ENCODE measurements at places on chromosomes 12 and 14.

GRCh38 chr14:81517798-81518398, 15.8 kb downstream of the SEL1L start:
- DNase-seq = no peak

GRCh38 chr12:65881965-65882413, 57.7 kb downstream of the HMGA2 start:
- no peak for DNase-seq

GRCh38 chr12:123118497-123118896, 32.4 kb downstream of the PITPNM2 start:
- no peak for DNase-seq

DNA sequence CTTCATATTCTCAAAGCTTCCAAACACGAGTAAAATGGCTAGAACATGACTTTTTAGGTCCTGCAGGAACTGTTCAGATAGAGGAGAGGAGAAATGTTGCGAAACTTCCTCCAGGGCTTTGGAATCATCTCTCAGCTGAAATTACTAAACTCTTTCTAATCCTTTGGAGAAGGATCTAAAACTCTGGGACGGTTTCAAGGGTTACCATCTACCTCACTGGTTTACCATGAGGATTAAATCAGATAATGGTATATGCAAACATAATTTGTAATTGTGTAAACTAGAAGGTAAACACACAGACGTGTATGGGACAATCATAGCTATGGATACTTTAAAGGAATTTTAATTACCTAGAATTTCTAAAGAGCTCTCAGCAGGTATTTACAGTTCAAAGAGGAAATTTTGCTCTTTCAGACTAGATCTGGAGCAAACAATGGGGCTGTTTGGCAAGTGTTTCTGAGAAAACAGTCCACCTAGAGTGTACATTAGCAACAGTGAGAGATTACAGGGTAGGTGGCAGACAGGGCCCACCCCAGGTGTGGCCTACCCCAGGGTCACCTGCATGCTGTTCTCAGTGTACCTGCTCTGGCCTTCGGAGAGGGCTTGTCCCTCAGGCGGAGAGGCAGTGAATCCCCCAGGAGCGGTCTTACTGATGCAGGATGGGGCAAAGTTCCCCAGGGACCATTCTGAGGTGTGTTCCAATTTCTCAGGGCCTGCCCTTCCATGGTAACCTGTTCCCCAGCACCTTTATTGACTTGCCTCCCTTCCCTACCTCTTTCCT, 124.7 kb upstream of the MAX start:
- DNase-seq = no peak

DNA sequence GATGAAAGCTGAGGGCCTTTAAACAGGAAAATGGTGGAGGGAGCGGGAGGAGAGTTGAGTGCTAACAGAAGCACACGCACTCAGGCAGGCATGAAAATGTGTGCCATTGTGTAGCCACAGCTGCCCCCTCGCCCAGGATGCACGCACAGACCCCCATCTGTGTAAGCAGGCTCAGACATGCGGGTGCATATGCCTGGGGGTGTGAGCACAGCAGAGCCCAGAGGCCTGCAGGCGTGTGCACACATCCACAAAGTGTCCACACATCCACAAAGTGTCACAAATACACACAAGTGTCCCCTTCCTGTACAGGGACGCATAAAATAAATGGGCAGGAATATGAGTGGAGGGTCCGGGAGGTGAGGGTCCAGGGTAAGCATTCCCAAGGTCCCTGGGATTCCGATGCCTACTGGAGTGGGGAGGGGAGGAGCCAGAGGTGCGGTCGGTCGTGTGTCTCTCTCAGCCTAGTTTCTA, 805 bp upstream of the KRT7 start:
- no peak for DNase-seq

DNA sequence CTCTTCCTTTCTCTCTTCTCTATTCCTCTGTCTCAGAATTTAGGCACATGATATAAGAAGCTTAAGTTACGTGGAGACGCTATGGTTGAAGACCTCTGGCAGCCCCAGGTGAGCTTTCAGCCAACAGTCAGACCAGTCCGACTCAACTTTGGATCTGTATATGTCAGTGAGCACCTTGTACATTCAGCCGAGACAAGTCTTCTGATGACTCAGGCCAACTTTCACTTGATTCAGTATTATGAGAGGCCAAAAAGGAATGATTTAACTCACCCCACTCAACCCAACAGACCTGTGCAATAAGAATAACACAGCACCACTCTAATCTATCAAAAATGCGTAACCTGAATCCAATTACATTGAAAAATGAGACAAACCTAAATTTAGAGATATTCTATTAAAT, 47.5 kb upstream of the FOXG1 start:
- DNase-seq = no peak

DNA sequence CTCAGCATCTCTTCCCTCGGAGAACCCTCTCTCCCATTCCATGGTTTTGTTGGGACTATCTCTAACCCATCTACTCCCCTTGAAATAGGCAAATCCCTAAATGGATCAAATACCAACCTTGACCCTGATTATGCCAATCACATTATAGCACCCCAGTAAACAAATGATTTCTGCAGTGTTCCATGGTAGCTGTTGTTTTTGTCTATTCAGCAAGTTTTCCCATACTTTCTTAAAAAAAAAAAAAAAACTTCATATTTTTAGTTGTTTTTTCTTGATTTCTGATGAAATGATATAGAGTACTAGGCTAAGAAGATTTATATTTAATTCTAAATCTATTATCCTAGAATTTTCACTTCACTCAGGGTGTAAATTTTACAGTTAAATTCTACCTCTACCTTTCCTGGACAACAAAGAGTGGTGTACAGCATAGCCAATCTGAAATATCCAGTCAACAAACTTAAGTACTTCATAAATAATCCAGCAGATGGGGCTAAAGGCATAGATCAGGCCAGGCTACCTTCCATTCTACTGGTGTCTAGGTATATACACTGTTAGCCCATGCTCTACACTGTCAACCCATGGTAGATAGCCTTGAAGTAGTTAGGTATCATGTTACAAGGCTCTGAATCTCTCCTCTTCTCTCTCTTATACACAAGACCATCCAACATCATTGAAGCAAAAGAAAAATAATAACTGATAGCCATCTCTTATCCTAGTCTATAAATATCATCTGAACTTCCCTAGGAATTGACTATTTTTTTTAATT, 82.2 kb downstream of the PLEKHG7 start:
- peak; percentile 3 for DNase-seq

DNA sequence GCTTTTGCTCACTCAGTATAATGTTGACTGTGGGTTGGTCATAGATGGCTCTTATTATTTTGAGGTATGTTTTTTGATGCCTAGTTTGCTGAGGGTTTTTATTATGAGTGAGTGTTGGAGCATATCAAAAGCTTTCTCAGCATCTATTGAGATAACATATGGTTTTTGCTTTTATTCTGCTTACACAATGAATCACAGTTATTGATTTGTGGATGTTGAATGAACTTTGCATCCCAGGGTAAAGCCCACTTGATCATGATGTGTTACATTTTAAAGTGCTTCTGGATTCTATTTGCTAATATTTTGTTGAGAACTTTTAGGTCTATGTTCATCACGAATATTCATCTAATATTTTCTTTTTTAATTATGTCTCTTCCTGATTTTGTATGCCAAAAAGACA, 1260.3 kb downstream of the TMEM121 start:
- no peak for DNase-seq

DNA sequence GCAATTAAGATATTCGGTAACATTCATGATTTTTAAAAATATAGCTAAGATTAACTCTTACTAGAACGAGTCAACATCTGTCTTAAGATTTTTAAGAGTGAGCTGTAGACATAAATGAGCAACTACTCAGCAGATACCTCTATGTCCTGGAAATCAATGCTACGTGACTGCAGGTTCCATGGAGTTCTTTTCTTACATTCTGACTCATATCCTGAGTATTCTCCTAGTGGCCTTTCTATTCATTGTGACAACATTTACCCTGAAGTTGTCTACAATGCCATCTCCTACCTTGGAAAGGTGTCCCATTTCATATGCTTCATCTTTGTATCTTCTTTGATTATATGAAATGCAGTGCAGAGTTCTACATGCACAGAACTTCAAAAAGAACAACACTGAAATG, 59.9 kb downstream of the PKP2 start:
- no peak for DNase-seq

GRCh38 chr14:36817071-36817930, 155.6 kb downstream of the PAX9 start:
- DNase-seq = no peak

DNA sequence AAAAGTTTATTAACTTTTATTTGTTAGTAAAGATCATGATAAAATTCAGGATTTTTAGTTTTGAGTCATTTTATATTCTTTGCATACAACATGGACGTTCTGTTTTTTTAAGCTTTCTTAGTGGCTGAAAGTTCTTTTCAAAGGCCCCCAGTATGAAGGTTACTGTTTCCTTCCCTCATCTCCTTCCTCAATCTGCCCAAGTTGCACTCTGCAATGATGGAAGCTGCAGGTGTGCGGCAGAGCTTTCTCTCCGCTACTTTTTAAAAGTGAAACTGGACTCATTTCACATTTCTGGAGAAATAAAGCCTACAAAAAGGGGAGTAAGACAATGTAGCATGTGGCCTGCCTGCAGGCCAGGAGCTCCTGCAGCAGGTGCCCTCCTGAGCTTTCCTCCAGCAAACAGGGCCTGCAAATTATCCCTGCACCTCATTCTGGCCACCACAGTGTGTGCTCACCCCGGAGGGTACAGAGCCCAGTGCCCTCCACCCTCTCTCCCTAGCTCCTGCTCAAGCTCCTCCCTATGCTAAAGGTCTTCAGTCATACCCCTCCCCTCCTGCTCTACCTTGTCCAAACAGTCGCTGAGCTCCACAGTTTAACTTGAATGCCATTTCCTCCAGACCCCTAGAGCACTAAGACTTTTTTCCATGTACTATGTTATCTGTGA, 78.9 kb downstream of the SETD3 start:
- no peak for DNase-seq

Data from activated naive CD4-positive, alpha-beta T cell treated with Interleukin-2 at 50 U/mL for 16 hours (primary cell).